ENCODE measurements at places on chromosomes 3 and 15.

DNA sequence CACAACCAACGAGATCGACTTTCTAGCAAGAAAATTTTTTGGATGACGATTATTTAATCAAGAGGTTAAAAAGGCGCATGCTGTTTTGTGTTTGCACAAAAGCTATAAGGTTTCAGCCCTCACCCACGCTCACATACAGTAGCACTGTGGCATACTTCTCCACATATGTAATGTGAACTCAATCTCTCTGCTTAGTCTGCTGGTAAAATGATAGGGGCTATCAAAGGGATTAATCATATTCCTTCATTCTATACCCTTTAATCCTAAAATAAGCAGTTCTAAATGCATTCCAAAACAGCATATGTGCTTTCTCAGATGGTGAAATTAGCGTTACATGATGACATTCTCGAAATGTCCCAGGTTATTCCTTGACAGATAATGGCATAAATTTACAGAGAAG, 196.9 kb upstream of the PRICKLE2 start:
- DNase-seq, result no peak

- no peak for DNase-seq
These were observed 919.9 kb downstream of the NAALADL2 start for GRCh38 chr3:175778994-175779393.

GRCh38 chr15:33442449-33442848, 131.7 kb downstream of the RYR3 start:
- DNase-seq, result no peak

GRCh38 chr15:73818308-73818985, 54.9 kb upstream of the TBC1D21 start:
- no peak for DNase-seq

- no peak for DNase-seq
These were observed 112.3 kb downstream of the NR1I2 start for GRCh38 chr3:119894195-119894594.

DNA sequence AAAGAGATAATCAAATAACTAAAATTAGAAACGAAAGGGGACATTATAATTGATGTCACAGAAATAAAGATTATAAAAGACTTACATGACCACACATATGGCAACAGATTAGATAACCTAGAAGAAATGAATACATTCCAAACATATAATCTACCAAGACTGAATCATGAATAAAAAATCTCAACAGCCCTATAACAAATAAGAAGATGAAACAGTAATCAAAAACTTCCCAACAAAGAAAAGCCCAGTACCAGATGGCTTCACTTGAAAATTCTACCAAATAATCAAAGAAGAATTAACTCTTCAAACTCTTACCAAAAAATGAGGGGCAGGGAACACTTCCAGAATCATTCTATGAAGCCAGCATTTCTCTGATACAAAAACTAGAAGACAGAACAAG, 11.8 kb downstream of the TOP2B start:
- no peak for DNase-seq

DNA sequence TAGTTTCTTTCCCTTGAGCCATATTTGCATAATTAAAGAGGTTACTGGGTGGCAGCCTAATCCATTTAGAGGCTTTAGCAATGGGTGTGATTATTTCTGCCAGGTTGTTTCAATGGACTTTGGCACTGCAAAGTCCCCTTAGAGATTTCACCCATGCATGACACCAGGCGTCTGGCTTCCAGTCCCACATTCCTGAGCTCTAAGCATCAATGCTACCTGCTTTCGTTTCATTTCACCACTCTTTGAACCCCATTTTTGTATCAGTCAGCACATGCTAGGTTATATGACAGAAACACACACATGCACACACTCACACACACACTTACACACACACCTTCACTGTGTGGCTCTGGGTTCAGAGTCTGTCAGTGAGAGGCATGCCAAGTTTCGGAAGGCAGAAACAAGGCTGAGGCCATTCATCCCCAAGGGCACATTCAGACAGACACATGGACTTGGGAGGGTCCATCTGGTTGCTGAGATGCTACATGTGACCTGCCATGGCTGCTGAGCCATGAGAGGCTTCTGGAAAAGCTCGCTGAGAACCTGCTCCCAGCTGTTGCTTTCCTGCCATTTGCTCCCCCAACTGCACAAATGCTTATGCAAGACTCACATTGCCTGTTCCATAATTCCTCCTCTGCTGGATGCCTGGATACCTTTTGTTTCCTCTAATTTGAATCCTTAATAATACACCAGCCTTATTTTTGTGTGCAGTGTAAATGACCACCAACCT, 354.1 kb downstream of the GABRG3 start:
- DNase-seq, result no peak

DNA sequence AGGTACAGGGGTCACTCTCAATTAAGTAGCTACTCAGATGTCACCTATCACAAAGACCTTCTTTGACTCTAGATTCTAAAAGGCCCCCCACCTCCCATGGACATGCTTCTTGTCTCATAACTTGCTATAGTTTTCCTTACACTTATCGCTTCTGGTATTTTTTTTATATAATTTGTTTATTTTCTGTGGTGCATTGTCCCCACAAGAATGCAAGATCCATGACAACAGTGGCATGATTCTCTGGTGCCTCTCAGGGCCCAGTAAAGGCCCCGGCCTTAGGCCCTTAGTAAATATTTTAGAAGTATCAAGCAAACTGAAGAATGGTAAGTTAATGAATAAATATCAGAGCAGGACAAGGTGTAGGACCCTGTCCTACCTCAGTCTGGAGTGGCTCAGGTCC, 248.6 kb downstream of the CBLB start:
- no peak for DNase-seq

Measured in smooth muscle cell of the brain vasculature (primary cell).